Activated naive CD4-positive, alpha-beta T cell treated with Interleukin-2 at 50 U/mL for 16 hours (primary cell): ENCODE measurements at places on chromosomes 6 and 20.

DNA sequence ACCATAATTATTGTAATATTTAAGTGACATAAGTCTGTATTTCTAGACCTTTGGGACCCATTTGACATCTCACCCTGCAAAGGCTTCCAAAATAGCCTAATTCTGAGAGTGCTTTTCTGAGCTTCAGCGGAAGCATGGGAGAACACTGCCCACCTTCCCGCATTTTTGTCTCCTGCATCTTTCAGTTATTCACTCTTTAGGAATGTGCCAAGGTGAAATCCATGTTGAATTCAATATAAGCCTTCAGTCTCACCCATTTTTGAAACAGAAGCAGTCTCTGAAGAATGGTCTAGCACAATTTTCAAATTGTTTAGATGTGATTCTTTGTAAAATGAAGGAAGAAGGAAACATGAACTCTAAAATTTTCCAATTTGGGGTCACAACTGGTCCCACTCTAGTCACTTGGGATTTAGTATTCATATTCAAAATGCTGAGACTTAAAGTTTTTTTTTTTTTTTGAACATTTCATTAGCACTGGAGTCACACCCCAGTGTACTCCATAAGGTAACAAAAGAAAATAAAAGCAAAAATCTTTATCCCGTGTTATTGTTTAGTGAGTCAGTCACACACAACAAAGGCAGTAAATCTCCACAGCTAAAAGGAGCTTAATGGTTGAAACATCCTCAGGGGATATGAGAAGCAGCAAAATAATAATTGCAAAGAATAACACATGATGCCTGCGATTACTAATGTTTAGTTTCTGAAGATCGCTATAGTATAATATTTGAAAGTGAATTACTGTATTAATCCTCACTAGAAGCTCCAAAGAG lies 479.9 kb upstream of the BTBD3 start:
- no peak for DNase-seq

DNA sequence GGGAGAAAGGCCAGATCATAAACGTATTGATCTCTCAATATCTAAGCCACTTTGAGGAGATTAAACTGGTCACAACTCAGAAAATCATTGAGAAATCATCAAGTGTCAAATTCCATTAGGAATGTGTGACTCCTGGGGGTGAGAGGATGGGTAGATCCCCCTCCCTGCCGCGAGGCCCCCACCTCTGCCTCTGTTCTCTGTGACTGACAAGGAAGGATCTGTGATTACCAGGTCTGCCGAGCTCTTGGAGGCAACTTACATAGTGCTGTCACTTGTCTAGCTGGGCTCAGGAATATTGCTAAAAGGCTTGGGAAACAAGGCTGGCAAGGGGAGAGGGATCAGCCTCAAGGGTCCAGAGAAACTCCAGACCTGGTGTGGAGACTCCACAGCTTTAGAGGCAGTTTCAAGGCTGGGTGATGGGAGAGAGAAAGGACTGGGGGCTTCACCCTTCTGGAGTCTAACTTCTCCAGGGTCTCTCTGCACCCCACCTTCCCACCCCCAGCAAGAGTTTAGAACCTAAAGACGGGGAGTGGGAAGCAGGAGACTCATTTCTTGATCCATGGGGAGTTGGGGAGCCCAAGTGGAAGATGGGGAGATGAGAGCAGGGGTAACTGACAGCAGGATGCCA lies 11.6 kb upstream of the ARMC12 start:
- DNase-seq, result no peak

DNA sequence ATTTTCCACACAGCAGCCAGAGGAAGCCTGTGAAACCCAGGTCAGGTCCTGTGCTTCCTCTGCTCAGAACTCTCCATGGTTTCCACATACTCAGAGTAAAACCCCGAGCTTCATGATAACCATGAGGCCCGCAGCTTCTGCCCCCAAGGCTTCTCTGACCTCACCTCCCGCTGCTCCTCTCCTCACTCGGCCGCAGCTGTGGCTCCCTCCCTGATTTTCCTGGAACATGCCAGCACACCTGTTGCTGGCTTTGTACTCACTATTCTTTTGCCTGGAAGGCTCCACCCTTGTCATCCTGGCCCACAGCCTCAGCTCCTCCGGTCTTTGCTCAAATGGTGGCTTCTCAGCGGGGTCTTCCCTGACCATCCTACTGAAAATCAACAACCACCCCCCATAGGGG lies 341.7 kb downstream of the PREX1 start:
- DNase-seq, result no peak

DNA sequence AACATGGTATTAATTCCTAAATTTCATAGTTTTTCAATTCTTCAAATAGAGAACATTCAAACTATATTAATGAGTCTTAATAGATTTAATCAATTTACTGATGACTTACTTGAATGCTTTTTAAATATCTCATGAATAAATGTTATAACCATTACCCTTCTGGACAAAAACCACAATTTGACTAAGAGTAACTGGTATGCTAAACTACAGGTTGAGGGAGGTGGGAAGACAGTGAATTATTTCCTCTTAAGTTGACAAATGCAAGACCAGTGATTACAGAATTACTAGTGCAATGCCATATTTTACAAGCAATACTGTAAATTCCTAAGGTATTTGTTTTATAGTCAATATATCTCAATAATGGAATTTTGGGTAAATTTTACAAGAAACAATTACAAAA lies 65.1 kb downstream of the REV3L start:
- DNase-seq, result no peak

GRCh38 chr20:4728120-4728760 lies 6.5 kb downstream of the PRND start:
- no peak for DNase-seq

GRCh38 chr6:155185544-155185943 lies 78.3 kb upstream of the CLDN20 start:
- DNase-seq, result peak; percentile 17

GRCh38 chr6:84967965-84968364 lies 203.6 kb upstream of the TBX18 start:
- no peak for DNase-seq

DNA sequence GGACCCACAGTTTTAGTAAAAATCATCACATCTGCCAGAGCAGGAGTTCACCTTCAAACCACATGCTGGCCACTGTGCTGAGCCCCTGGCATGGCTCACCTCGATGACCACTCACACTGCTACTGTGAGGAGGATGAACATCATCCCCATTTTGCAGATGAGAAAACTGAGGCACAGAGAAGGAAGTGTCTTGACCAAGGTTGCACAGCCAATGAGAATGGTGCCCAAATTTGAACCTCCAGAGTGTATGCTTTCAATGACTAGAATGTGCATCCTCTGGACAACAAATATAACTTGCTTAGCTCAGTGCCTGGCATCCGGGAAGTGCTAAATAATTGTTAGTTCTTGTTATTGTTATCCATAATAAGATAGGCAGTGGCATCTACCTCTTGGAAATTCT lies 37.2 kb upstream of the FAM83D start:
- DNase-seq, result no peak

DNA sequence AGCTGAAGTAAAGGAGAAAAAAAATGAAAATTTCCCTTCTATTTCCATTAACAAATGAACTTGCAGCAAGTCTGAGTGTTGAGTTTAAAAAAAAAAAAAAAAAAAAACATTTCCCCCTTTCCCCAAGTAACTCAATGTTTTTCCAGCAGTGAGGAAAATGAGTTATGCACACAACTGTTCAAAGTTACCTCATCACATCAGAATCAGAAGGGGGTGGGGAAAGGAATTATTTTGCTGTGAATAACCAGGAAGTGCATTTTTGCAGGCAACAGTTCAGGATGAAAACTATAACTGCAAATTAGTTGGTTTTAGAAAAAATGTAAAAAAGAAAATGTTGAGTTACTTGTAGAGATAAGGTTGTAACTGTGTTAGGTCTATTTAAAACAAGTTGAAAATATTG lies 568.9 kb upstream of the CITED2 start:
- DNase-seq, result no peak

DNA sequence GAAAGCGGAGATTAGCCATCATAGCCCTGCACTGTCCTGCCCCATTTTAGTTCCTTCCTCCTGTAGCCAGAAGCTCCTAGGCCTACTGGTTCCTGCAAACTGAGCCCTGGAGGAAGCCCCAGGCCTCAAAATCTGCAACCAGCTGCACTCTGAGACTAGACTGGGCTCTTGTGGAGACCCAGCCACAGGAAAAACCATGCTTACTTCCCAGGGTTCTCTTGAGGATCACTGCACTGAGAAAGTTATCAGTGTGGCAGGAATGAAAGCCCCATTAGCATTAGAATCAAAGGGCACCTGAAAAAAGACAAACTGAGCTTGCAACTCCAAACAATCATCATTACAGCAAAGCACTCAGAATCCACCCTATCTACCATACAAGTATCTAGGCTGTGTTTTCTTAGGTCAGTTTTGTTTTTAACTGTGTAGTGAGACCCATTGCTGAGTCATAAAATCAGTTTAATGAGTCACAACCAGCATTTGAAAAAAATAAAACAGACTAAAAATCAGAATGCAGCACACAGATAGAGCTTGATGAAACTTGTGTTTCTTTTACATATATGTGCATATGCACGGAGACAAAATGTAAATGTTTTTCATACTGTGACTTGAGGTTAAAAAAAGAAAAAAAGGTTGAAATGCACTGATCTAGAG lies 91.0 kb downstream of the UNC5CL start:
- DNase-seq, result no peak

DNA sequence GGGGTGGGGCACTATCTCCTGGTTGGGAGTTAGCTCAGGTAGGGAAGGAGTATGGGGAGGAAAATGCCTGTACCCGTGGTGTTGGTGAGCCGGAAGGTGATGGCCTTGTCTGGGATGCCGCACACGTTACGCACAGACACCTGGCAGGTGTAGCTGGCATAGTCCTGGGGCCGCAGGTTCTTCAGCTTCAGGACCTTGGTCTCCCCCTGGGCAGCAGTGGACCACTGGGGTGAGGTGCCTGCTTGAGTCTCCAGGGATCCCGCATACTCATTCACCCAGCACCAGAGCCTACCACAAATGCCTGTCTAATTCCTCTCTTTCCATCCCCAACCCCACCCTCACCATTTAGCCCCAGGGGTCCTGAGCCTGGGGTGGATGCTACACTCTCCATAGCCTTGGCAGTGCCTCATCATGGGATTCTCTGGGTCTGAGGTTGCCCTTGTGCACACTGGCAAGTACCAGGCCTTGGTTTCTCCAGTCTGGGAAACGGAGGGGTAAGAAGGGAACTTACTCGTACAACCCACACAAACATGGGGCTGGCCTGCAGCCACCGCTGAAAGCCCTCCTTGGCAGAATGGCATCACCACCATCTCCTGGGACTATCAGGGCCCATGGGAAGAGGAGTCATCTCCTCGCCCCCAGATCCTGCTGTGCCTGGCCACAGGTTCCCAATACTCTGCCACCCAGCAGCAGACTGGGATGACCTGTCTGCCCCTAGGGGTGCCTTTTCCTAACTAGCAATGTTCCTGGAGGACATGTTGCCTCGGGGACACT lies 42.8 kb downstream of the MDGA1 start:
- DNase-seq, result no peak
